ENCODE measurements at places on chromosomes 3 and 15.

DNA sequence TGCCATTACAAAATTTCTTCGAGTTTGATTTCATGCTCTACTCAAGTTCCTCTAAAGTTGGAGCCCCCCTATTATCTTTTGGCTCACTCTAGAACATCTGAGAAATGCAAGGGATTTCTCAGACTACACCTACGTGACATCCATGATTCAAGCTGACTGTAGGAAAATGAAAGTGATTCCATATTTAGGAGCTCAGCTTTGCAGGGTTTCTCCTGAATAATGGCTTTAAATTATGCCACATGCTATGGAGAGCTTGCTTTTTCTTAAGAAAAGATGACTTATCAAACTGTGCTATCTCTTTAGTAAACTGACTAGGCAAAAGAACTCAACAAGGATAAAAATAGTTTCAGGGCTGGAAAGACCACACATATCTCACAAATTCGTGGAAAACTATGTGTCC lies 292.1 kb downstream of the LSAMP start:
- DNase-seq: no peak

DNA sequence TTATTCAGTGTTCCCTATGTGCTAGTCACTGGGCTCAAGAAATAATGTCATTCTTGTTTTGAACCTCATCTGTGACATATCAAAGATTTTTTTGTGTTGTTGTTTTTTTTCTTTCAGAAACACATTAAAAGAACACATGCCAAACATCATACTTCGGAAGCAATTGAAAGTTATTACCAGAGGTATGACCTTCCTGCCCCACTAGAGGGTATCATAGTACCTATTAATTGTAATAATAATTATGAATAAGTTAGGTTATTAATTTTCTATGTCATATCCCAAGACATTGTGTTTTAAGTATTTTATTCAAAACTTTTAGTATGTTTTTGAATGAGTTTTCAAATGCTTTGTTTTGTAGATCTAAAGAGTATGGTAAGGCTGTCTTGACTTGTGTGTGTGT lies 65.7 kb downstream of the CDIN1 start:
- peak; percentile 17 for DNase-seq

- DNase-seq: no peak
Measured at GRCh38 chr15:80076321-80077318, 17.1 kb downstream of the ZFAND6 start.

GRCh38 chr3:123636431-123636841 lies 51.6 kb upstream of the HACD2 start:
- DNase-seq: no peak

GRCh38 chr3:129207479-129207878 lies 23.8 kb upstream of the CNBP start:
- DNase-seq: no peak

GRCh38 chr15:64596701-64597476 lies 136.5 kb downstream of the ZNF609 start:
- DNase-seq: no peak

GRCh38 chr3:112134335-112135124 lies 1.5 kb upstream of the GCSAM start:
- no peak for DNase-seq

- peak; percentile 80 for DNase-seq
Measured at GRCh38 chr15:38028869-38029268, 94.4 kb downstream of the TMCO5A start.

GRCh38 chr3:153927107-153927506 lies 194.1 kb upstream of the ARHGEF26 start:
- DNase-seq: peak; percentile 7

DNA sequence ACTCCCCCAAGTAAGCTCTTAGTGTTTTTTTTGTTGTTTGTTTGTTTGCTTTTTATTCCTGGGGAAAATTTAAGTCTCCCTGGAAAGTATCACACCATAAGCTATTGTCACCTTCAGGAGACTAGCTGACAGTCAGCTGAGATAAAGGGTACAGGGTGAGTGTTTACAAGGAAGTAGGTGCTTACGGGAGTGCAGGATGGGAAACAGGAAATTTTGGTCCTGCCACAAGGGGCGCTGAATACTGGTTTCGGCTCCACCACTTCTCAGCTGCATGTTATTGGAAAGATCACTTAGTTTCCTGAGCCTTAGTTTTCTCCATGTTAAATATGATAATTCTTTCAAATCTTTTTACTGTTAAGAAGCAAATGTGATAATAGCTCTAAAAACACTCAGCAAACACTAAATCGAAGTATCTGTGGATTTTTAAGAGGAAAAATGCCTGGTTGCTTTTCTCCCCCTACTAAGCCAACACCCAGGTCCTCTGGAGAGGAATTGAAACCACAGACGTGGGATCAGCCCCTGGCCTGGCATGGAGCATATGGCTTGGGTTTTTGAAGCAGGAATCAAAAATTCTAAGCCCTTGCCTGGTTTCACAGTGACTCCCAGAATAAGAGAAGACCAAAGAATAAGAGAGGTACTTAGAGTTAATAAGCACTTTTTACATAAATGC lies 90.7 kb downstream of the SCN11A start:
- peak; percentile 64 for DNase-seq

DNA sequence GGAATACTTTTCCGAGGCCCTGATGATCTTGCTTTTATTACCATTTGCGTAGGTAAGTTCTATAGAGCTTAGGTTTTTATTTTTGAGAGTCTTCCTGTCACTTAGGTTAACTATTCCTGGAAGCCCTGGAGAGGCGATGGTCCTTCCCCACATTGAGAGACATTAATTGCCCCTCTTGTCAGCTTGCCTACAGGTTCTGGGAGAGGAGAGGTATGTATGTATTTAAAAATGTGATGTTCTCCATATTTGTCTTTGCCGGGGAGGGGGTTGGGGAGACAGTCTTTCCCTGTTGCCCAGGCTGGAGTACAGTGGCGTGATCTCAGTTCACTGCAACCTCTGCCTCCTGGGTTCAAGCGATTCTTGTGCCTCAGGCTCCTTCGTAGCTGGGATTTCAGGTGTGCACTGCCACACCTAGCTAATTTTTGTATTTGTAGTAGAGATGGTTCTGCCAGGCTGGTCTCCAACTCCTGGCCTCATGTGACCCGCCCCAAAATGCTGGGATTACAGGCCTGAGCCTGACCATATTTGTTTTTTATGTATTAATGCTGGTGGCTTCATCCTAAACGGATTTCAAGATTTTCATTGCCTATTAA lies 6.2 kb downstream of the RPSA start:
- no peak for DNase-seq

DNA sequence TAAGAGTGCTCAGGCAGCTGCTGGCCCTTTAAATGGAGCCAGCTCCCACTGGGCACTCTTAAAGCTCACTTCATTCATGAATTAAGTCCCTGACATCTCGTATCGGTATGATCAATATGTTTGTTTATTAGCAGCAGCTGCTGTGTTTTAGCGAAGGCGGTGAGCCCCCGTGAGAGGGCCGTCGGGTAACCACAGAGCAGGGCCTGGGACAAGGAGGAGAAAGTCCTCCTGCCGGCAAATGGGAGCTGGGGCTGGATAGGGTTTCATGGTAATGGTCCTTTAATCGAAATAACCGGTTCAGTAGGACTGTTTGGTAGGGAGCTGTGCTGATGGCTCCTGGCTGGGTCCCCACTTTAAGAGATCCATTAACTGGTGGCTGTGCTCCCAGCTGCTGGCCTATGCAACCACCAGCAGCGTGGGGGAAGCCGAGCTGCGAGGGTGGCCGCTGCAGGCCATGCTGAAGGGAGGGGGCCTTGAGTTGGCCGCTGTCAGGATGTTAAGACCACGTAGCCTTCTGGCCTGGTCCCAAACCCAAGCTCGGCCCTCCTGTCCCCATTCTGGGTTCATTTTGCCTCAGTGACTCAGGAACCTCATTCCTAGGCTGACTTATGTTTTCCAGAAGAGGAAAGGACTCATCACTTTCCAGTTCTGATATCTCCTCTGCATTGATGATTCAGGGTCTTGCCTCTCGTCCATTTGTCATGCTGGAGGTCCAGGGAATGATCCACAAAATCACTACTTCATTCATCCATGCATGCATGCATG lies 67.6 kb upstream of the NTRK3 start:
- DNase-seq: no peak

DNA sequence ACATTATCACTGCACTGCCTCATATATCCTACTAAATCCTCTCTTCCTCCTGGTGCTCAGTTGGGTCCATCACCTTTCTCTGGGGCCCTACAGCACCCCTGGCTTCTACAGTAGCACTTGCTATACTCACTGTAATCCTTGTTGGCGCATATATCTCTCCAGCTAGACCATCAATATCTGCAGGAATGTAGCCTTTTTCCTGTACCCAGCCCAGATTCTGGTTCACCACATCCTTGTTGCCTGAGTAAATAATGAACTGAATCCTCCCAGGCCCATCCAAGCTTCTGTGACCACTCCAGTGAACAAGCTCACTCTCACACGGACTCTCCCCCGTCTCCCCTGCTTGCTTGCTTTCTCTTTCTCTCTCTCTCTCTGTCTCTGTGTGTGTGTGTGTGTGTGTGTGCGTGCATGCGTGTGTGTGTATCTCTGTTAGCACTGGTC lies 62.5 kb upstream of the LIPC start:
- no peak for DNase-seq

DNA sequence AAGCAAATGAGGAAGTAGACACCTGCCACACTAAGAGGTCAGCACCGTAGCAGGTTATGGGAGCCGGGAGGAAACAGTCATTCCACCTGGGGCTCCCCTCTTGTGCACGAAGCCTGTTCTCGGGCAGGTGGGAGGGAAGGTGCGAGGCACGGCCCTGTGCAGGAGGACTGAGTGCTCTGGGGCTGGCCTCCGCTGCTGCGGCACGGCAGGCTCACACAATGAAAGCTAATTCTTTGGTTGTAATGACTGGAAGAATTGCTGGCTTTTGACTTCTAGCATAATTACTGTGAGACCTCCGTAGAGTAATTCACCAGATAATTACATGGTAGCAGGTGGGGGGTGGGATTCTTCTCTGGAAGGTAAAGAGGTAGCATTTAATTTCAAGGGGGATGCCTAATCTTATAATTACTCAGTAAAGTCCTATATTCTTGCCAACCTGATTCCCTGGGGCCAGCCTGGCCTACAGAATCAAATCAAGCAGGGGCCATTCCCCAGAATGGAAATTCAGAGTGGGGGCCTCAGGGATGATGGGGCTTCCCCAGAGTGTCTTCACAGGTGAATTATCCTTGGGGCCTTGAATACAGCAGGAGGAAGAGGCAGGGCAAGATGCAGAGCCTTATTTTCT lies 129.1 kb downstream of the TPRA1 start:
- no peak for DNase-seq

GRCh38 chr3:158920371-158920770 lies 118.5 kb downstream of the MFSD1 start:
- DNase-seq: no peak

DNA sequence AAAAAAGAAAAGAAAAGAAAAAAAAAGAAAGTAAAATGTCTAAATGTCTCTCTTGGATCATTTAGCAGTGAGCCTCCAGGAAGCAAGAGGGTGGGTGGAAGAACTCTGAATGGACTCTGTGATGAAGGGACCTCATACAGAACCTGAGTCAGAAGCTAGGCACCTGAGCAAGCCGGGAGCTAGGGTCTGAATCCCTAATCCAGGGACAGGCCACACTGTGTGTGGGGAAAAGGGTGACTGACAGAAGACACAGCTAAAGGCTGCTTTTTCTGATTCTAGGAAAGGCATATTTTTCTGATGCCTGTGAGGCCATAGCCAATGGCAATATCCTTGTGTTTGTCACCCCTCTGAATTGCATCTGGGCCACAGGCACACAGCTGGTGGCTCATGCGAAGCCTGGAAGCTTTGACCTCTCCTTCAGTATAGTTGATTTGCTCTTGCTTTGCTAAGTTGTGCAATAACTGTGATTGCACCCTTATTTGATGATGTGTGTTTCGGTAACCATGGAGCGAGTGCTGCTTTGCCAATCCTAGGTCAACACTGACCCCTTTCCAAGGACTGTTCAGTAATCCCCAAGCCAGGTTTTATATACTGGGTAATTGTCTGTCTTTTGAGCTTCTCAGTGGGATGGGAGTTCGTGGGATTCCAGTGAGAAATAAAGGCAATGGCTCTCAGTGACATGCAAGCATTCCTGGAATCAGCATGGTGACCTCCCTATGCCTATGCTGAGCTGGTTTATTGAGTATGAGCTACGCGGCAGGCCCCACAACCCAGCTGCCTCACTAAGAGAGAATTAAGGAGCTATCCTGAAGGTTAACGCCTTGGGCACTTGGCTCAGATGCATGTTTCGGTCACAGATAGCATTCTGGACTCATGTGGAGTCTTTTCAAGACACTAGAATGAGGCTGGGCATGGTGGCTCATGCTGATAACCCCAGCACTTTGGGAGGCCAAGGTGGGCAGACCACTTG lies 49.0 kb upstream of the OSBPL11 start:
- peak; percentile 51 for DNase-seq

- DNase-seq: peak; percentile 54
Measured at GRCh38 chr3:48896936-48897335, 1.7 kb downstream of the SLC25A20 start.

DNA sequence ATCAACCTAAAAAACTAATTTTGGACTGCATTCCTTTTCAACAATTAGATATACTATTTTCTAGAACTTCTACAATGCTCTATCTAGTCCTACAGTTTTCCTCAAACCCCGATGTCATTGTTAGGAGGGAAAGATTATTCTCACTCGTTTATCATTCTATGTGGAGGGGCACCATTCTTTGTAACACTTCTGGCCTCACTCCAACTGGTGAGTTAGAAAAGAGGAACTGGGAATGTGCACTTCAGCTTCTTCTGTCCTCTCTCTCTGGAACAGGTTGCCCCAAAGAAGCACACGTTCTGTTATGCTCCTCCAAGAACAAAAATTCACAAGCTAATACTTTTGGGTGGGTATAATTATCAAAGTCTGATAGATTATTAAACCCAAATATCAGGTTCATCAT lies 137.9 kb downstream of the UACA start:
- DNase-seq: peak; percentile 58

DNA sequence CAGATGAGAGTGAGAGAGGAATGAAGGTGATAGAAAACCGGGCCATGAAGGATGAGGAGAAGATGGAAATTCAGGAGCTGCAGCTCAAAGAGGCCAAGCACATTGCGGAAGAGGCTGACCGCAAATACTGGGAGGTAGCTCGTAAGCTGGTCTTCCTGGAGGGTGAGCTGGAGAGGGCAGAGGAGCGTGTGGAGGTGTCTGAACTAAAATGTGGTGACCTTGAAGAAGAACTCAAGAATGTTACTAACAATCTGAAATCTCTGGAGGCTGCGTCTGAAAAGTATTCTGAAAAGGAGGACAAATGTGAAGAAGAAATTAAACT lies 88.9 kb downstream of the EOMES start:
- DNase-seq: peak; percentile 27

DNA sequence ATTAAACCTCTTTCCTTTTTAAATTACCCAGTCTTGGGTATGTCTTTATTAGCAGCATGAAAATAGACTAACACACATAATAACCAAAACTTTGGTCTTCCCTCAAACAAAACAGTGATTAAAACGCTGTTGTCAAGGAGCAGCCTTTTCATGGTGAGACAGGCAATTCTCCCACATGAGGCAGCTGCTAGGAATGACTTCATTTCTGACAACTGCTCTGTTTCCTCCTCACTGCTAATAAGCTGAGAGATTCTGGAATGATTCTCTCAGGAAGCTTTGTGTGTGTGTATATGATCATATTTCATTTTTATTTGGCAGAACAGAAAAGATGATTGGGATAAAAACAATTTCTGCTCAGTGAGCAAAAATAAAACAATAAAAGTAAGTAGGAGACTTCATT lies 580.6 kb upstream of the ADAMTS9 start:
- DNase-seq: no peak
